Muscle of leg (tissue), 16 donors: ENCODE measurements at places on chromosomes 1 and 21.

DNA sequence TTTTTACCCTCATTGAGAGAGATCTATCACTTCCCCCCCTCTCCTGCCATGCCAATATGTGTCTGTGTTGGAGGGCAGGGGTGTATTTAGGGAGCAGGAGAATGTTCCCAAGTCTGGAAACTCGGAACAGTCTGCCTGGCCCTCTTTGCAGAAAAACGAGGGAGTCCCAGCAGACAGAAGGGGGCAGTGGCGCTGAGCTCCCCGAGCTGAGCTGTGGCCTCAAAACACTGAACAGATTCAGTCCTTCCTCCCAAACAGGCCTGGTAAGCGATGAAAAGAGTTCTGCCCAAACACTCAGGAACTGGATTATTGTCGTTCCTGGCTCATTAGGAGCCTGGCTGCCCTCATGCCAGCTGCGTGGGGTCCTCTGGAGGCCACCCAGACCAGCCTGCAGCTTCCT lies 981 bp downstream of the CLDN14 start:
- DNase-seq = no peak

- DNase-seq = peak; percentile 90
These were observed 538.1 kb upstream of the ZRANB2 start for GRCh38 chr1:71618766-71619530.

GRCh38 chr21:15552914-15553494 lies 176.8 kb upstream of the USP25 start:
- DNase-seq = peak; percentile 27

GRCh38 chr1:231719485-231720183 lies 93.0 kb downstream of the DISC1 start:
- DNase-seq = no peak

GRCh38 chr1:97379387-97380075 lies 541.3 kb downstream of the DPYD start:
- DNase-seq = peak; percentile 73
